ENCODE measurements at places on chromosomes 13 and 19.

DNA sequence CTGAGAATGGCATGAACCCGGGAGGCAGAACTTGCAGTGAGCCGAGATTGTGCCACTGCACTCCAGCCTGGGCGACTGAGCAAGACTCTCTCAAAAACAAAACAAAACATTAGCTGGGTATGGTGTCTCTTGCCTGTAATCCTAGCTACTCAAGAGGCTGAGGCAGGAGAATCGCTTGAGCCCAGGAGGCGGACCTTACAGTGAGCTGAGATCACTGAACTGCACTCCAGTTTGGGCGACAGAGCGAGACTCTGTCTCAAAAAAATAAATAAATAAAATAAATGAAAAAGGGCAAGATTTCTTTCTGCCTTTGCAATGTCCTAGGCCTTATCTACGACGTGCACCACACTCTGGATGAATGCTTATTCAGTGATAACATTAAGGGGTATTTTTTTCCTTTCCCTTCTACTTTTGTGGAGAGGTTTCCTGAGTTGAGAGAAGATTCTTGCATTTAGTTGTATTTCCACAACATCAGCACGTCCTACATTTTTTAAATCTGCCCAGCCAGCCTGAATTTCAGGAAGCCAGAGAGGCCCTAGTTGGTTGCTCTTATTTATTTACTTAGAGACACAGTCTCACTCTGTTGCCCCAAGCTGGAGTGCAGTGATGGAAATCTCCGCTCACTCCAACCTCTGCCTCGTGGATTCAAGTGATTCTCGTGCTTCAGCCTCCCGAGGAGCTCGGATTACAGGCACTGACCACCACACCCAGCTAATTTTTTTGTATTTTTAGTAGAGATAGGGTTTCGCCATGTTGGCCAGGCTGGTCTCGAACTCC, 26.1 kb upstream of the OR1M1 start:
- no peak for DNase-seq

GRCh38 chr19:13100031-13100588, 2.5 kb downstream of the LYL1 start:
- DNase-seq = no peak

DNA sequence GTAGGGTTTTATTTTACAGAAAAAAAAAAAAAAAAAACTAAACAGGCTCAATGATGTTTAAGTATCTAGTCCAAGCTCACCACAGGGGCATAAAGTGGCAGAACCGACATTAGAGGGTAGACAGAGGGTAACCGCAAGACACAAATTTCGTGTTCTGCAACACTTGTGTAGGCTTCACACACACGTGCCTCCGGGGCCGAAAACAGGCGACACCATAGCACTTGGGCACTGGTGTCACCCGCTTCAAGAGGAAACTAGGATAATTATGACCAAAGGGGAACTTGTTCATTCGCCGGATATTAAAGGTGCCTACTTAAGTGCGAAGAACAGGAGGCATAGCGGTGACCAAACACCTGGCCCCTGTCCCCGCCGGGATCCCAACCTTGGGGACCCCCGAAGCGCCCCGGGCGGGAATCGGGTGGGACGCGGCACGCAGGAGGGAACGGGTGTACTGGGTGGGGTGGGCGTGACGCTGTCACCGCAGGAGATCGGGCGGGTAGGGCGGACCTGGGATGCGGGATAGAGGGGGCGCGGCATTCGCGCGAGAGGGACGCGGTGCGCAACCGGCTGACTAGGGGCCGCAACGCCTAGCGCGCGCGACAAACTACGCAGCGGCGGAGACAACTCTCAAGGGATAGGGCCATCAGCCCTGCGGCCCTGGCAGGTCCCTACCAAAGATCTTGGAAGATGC, 558 bp downstream of the MZT1 start:
- DNase-seq = no peak

- no peak for DNase-seq
Measured at GRCh38 chr19:3369337-3370213, 3.2 kb downstream of the NFIC start.

GRCh38 chr19:46978171-46978869, 41.3 kb upstream of the NPAS1 start:
- no peak for DNase-seq

DNA sequence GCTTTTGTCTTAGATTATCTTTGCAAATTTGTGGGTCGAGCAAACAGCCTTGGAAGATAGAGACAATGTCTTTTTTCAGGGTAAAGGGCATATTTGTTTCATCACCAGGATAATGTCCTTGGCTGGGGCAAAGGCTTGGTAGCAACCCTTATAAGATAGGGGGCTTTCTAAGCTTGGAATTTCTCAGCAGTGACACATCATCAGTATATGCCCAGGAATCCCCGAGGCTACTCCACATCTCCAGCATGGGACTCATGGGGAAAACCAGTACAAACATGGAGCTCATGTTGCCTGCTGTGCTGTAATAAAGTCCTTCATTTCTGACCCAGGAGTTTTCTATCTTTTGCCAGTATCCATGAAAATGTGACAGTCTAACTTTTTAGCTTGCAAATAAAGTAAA, 77.1 kb downstream of the DCLK1 start:
- DNase-seq = no peak

GRCh38 chr19:50702871-50703829, 16.5 kb downstream of the SHANK1 start:
- no peak for DNase-seq

DNA sequence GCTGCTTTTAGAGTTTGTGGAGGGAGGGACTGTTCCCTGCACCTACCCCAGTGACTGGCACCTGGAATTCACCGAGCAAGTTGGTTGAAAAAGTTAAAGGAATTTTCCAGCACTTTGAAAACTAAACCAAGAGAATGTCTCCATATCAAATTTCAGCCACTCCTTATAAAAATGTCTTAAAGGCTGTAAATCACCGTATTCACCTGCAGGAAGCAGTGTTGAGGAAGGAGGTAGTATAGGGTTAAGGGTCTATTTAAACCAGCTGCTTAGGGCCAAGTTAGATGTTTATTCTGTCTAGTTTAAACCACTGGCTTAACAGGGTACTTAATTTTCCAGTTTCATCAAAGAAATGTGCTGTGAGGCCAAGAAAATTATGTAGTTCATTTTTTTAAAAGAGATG, 3.8 kb upstream of the RAB20 start:
- no peak for DNase-seq

DNA sequence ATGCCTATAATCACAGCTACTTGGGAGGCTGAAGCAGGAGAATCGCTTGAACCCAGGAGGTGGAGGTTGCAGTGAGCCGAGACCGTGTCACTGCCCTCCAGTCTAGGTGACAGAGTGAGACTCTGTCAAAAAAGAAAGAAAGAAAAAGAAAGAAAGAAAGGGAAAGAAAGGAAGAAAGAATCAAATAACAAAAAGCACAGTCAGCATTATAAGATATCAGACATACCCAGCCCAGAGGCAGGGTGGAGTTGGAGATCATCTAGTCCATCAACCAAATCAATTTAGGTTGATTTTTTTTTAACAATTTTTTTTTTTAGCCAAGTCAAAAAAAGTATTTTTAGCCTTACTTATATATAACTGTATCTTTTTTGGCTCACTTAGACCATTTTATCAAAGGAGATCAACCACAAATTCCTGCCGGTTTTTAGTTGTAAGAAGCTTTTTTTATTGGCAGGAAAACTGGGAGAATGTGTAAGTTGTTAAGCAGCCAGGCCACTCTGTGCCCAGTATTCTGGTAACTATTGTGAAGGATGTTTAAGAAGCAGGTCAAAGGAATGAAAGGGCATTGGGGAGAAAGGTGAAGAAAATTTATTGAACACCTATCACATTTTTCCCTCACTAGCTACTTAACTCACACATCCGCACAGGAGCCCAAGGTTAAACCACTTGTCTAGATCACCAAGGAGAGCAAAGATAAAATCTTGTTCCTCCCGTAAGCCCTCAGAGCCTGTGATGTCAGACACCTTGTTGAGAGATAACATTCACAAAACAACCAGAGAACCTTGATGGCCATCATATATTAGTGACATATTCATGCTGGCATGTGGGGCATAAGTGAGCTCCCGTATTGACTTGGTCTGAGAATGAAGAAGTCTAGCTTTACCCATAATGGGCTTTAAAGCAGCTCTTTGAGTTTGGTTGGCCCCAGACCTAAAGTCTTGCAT, 91.8 kb downstream of the COL4A2 start:
- DNase-seq = no peak

- DNase-seq = no peak
Measured at GRCh38 chr19:41407271-41407670, 9.7 kb downstream of the BCKDHA start.

DNA sequence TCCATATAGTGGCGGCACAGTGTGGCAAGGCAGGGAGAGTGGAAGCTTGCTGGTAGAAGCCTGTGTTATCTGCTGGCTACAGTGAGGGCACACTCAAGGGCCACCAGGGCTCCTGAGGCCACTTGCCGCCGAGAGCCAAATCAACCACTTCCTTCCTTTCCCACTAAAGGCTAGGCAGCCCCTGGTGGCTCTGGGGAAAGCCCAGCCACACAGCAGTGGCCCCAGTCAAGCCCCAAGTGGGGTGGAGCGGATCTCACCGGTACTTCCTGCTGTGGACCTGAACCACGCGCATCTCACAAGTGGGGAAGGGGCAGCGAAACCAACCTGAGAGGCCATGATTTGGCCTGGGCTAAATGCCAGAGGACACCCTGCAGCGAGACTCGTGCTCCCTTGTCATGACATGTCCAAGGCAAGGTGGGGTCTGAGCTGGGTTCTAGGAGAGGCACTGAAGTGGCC, 21.9 kb upstream of the SLC35E1 start:
- no peak for DNase-seq
